ENCODE measurements at places on chromosomes 2 and 18.

GRCh38 chr2:163630836-163631235, 105.0 kb downstream of the FIGN start:
- no peak for DNase-seq

GRCh38 chr2:61898810-61899209, 6.7 kb upstream of the COMMD1 start:
- DNase-seq, result no peak

GRCh38 chr2:186919296-186919695, 70.3 kb upstream of the ZSWIM2 start:
- no peak for DNase-seq

GRCh38 chr2:47300081-47300480, 102.9 kb upstream of the MSH2 start:
- DNase-seq, result no peak
